ENCODE measurements at places on chromosomes 1 and 21.

DNA sequence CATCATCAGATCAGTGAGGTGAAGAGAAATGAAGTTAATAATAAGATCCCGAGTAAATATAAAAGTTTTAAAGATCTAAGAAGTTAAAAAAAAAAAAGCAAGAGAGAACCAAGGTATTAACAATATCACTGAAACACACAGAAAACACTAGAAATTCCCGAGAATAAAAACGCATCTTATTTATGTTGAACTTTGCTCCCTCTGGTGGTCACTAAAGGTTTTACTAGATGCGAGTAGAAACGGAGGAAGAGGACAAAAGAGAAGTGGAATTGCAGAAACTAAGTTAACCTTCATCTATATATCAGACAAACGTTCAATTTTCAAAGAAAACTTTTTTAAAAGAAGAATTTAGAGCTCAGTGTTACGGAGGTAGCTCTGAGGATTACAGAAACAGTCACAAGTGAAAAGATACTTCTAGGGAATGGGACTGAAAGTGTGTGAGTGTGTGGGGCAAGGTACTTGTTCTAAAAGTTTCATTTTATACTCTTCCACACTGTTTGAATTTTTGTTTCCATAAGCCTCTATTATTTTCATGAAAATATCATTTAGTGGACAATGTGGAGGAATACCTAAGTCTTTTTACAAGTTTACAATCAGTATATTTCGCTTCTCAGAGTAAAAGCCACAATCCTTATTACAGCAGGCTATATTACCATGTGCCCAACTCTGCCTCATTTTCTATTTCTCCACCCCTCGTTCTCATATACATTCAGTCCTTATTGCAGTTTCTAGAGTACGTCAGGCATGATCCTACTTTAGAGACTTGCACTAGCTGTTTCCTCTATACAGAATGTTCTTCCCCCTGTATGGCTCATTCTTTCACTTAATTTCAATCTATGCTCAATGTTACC lies 19.7 kb downstream of the ACBD6 start:
- peak; percentile 52 for DNase-seq

GRCh38 chr1:60510162-60510561 lies 436.6 kb upstream of the C1orf87 start:
- no peak for DNase-seq

DNA sequence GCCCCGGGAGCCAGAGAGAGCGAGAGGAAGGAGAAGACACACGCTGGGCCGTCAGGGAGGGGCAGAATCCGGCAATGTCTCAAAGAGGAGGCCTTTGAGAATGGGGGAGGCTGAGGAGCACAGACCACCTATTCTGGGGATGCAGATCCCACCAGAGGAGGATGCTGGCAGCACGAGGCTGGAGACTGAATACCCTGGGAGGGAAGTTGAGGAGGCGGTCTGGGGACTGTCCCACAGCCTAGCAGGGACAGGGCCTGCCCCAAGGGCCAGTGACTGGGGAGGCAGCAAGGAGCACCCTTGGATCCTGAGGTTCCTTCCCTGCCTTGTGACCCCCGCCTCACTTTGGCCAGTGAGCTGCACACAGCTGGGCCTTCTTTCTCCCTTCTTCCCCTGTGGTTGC lies 49.2 kb downstream of the SLC37A1 start:
- DNase-seq: no peak

GRCh38 chr1:228004331-228004855 lies 2.4 kb upstream of the WNT3A start:
- no peak for DNase-seq

DNA sequence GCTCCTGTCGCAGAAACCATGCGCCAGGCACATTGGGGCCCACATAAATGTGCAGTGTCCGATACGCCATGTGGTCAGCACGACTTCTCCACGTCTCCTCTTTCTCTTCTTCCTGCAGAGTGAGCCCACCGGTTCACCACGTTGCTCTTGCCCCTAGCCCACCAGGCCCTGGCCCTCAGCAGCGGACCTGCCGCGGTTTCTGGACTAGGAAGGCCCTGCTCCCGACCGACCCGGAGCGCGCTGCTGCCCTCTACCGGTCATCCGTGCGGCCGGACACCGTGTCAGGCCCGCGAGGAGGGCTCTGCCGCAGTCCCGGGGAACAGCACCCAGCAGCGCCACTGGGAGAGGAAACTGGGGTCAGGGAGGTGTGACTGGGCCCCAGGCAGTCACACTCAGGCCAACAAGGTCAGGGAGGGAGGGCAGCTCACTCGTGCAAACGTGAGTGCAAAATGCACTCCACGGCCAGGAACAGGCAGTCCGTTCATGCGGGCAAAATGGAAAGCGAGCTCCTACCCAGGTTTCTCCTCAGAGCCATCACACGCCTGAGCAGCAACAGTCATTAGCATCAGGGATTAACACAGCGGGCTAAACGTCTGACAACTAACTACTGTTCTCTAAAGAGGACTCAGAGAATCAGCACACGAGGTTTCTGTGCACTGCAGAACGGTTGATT lies 13.7 kb downstream of the TLR5 start:
- DNase-seq: peak; percentile 40

GRCh38 chr1:113981962-113982931 lies 3.0 kb downstream of the OLFML3 start:
- peak; percentile 90 for DNase-seq

DNA sequence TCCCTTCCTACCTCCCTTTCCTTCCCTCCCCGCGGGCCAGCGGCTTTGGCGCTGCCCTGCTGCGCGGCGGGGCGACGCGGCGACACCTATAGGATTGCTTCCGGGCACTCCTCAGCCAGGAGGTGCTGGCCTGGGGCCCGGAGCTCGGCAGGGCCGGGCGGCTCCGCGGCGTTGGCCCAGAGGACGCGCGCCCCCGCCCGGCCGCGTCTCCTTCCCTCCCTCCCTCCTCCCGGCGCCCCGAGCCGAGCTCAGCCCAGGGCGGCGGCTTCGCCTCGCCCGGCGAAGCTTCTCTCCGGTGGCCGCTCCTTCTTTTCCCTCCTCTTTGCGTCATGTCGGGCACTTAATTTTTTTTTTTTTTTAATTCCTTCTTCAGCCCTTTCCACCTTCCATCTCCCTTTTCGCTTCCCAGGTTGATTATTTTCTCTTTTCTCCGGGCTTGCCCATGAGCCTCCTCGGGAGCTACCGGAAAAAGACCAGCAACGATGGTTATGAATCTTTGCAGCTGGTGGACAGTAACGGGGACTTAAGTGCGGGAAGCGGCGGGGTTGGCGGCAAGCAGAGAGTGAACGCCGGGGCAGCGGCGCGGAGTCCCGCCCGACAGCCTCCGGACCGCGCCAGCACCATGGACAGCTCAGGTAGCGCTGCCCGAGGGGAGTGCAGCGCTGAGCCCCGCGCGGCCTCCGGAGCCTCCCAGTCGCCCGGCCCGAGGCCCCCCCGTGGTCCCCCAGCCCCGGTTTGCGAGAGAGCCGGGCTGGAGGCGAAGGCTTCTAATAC lies at the start of gene DNAJC6:
Gene DNAJC6 (plus strand): TSS at position 240 of the 774 bp plus-strand sequence. CDS start 203 bp downstream, at position 443.
- DNase-seq: peak; percentile 76

DNA sequence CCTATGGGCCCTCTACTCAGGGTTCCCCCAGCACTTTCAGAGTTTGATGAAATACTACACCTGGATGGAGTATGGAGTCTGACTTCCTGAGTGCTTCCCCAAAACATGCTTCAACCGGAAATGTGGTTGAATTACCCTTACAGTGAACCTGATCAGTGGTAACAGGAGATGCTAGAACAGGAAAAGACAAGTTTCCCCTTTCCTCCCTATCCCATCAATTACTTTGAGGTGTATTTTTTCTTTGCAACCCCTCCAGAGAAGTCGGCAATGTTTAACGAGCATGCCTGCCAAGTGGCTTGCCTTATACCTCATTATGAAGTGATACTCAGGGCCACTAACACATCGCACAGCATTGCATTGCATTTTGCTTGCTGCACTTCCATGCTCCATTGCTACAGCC lies 7.0 kb downstream of the KRTAP15-1 start:
- DNase-seq: no peak

DNA sequence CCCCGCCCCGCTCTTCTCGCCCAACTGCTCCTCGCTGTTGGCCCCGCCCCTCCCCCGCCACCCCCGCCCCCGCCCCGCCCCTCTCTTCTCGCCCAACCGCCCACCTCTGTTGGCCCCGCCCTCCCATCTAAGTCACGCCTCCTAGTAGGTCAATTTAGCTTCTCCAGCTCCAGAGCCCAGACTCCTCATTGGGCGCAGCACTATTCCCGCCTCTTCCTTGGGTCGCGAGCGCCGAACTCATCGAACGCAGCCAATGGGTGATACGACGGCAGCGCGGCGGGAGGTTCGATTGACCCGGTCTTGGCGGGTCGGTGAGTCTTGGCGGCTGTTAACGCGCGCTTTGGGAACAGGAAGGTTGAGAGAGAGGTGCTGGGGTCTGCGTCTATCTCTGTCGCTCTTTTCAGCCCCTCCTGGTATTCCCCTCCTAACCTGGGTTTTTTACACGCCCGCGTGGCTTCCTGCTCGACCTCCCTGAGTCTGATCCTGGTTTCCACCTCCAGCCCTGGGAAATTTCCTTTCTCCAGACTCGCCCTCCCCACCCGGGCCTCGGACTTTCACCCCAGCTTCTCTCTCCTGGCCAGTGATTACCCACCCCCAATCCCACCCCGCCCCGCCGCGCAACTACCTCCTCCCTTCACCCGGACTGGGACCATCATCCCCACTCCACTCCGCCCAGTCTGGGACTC lies at the start of gene RAD54L:
Gene RAD54L (plus strand): TSS at position 328 of the 686 bp plus-strand sequence. CDS start 643 bp downstream, outside the sequence.
- peak; percentile 99 for DNase-seq

- DNase-seq: no peak
Observed at GRCh38 chr1:25451908-25452307, 21.2 kb downstream of the MACO1 start.

GRCh38 chr1:29500041-29500440 lies 263.7 kb downstream of the PTPRU start:
- DNase-seq: no peak

- no peak for DNase-seq
Observed at GRCh38 chr1:67317803-67318202, 10.1 kb downstream of the IL12RB2 start.

DNA sequence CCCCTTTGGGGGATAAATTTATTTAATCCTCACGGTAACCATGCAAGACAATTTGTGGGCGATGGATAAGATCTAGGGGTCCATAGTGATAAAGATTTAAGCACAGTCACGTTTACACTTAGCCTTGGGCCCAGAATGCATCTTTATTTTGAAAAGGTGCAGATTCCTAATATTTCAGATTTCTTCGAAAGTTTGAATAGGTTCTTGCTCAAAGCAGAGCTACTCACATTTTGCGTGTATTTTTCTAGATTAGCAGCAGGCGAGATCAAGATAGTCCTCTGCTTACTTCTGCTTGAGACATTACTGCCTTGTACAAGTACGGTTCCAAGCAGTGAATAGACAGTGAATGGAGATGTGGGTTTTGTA lies 647 bp downstream of the TSEN15 start:
- DNase-seq: no peak

DNA sequence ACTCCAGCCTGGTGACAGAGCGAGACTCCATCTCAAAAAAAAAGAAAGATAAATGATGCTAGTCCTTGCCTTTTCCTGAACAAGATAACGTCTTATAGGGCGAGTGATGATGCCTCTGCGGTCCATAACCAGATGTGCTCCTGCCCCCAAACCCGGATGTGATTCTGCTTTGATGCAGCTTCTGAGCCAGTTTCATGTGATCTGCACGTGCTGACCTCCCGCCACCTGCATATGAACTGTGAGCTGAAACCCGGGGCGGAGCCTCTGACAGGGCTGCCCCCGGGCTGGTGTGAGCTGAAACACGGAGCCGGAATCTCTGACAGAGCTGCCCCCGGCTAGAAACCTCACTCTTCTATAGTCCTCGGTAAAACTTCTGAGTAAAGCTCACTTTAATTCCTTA lies 1.3 kb downstream of the KRTAP12-4 start:
- DNase-seq: no peak

DNA sequence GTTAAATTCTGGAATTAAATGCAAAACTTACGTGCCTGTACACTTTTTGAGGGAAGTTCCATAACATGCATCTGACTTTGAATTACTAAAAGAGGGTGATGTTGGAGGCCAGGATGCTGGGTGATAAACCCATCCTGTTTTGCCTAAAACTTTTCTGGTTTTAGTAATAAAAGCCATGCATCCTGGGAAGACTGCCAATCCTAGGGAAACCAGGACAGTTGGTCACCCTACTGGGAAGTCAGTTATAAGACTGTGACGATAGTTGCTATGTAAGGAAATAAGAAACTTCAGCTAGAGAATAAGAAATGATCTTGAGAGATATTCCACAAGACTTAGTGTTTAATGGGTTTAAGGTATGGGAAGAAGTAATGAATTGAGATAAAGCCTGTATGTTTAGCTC lies 336.6 kb upstream of the LYPLAL1 start:
- DNase-seq: peak; percentile 61

- DNase-seq: no peak
Observed at GRCh38 chr1:8791819-8792218, 25.6 kb downstream of the RERE start.

DNA sequence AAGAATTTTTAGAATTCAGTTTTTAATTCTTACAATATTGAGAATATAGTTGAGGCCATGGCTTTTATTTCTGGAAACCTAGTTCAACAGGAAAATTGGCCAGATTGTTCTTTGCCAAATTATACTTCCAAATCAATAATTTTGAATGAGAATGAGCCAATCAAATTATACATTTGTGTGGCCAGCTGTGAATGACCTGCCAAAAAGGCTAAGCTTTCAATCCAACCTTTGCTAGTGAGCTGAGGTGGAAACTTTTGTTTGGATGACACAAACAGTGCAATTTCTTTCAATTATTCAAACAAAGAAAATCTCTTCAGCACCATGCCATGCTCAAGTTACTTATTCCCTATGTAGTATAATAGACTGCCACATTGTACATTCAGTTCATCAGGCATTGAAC lies 167.8 kb downstream of the PATJ start:
- no peak for DNase-seq

GRCh38 chr1:23196627-23197328 lies 20.5 kb downstream of the HTR1D start:
- peak; percentile 98 for DNase-seq

DNA sequence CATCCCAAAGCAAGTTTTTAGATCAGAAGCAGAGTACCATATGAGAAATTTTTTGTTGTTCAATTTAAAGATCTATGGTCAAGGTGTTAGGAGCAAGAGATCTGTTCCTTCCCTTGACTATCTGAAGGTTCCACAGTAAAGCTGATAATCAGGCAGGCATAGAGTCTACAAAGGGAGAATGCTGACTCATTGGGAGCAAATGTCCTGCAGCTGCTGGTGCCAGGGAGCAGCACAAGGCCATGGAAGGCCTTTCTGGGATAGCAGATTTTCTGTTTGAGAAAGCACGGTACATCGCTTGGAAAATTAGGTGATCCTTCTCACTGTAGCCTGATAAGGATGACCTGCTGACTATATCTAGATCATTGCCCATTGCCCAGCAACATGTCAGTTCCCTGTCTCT lies 210.1 kb upstream of the C1orf87 start:
- DNase-seq: peak; percentile 12

DNA sequence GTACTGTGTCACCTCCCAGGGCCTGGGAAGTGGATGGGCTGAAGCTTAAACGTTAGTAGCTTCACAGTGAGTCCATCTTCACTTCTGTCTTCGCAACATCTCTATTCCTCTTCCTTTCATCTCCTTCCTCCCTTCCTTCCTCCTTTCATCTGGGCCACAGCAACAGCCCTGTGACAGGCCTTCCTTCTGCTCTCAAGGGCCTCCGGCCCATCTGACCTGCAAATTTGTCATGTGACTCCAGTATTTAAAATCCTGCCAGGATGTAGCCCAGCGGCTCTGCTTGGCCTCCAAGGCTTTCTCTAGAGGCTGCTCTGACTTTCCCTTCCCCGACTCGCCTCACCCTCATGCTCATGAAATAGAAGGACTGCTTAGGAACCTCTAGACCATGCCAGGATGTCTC lies 10.9 kb upstream of the BATF3 start:
- no peak for DNase-seq
